Inflammatory macrophage treated with lipopolysaccharide for 1 hour (primary cell): ENCODE measurements at places on chromosomes 5 and 9.

- DNase-seq: peak; percentile 43
These were observed 117.0 kb upstream of the GNA14 start for GRCh38 chr9:77764894-77765780.

DNA sequence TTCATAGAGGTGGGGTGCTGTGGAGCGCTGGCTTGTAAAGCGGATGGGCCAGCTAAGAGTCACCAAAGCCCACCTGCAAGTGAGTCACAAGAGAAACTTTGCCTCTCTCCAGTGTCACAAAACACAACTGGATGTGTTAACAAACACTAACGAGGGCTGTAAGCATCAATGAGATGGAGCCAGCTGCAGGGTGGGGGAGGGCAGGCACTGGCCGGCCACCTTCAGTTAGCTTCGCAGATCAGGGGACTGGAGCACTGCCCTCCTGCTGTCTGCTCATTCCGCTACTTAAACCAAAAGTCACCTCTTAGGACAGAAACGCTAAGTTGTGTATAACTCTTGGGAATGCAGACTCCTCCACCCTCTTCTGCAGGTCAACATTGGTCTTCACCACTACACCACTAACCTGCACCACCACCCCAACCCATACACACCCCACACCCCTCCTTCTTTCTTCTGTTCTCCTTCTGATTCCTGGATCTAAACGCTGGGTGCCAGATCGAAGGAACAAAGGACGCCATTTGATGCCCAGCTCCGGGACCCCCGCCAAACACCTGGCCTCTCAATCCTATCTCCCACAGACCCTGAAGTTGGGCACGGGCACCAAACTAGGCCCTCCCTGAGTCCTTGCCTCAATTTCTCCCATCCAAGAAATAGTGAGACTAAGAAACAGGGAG lies 2.1 kb downstream of the ARSI start:
- DNase-seq: no peak

DNA sequence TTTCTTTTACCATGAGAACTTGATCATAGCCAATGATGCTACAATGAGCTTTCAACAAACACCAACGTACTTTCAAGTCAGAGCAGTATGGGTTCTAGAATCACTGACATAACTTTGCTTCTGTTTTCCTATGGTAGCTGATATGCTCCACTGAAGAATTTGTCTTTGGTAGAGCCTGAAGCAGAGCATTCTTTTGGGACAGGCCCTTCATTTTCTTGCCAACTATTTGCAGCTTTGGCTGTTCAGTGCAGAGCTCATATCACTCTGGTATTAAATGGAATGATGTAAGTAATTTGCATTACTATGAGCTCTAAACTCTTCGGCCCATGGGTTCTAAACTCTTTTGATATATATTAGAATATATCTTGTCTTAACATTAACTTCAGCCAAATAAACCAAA lies 51.8 kb upstream of the APC start:
- DNase-seq: no peak

- no peak for DNase-seq
These were observed 36.0 kb downstream of the FAM78A start for GRCh38 chr9:131240047-131240921.

- DNase-seq: peak; percentile 11
These were observed 674 bp downstream of the LHFPL2 start for GRCh38 chr5:78647838-78648358.

DNA sequence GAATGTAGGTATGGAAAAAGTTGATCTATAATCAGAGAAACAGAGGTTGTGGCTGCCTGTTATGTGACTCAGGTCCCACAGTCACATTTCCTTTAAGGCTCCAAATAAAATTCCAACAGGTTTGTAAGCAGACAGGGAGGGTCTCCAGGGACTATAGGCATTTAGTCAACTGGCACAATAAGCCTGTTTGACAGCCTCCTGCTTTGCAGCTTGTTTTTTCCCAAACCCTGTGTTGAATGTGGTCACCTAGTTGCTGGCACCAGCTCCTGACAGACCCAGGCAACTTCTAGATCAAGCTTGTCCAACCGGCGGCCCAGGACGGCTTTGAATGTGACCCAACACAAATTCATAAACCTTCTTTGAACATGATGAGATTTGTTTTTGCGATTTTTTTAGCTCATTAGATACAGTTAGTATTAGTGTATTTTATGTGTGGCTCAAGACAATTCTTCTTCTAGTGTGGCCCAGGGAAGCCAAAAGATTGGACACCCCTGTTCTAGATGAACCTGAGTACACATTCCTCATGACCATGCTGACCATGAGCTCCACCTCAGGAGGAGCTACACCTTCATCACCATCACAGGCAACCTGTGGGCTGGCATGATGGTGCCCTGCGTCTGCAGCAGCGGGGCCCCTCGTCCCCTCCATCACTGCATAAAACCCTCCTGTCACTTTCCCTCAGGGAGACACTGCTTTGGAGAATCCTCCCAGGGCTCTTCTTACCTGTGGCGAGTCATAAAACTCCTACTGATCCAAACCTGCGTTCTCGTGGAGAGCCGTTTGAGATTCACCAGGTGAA lies 15.7 kb upstream of the GRHPR start:
- DNase-seq: no peak

DNA sequence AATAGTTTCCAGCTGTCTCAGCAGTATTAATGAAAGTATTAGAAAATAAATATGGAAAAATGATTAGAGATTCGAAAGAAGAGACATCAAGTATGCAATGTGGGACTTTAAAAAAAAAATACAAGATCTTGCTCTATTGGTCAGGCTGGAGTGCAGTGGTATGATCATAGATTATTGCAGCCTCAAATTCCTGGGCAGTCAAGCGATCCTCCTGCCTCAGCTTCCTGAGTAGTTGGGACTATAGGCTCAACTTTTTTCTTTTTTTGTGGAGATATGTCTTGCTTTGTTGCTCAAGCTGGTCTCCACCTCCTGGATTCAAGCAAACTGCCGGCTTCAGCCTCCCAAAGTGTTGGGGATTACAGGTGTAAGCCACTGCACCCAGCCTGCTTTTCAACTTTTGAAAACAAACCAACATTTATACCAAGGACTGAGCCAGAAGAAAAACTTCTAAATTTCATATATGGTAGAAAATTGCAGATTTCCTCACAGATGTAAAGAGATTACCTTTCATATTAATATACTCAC lies 323.1 kb downstream of the ADGRV1 start:
- no peak for DNase-seq

GRCh38 chr5:35009657-35010056 lies 38.1 kb downstream of the AGXT2 start:
- no peak for DNase-seq

DNA sequence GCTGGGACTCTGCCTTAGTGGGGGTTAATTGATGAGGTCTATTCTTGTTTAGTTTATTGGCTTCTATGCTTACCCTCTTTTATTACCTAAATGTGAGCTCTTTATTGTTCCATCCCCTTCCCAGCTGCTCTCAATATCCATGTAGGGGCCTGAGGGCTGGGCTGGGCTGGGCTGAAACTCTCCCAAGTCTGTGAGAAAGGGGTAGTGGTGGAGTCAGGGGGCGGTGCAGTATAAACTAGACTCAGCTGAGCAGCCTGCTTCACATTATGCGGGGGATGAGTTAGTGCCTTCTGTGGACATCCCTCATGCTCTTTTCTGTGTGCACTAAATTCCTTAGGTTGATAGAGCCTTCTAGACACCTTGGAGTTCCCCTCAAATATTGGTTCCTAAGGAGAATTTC lies 451.8 kb upstream of the PTGER4 start:
- no peak for DNase-seq

DNA sequence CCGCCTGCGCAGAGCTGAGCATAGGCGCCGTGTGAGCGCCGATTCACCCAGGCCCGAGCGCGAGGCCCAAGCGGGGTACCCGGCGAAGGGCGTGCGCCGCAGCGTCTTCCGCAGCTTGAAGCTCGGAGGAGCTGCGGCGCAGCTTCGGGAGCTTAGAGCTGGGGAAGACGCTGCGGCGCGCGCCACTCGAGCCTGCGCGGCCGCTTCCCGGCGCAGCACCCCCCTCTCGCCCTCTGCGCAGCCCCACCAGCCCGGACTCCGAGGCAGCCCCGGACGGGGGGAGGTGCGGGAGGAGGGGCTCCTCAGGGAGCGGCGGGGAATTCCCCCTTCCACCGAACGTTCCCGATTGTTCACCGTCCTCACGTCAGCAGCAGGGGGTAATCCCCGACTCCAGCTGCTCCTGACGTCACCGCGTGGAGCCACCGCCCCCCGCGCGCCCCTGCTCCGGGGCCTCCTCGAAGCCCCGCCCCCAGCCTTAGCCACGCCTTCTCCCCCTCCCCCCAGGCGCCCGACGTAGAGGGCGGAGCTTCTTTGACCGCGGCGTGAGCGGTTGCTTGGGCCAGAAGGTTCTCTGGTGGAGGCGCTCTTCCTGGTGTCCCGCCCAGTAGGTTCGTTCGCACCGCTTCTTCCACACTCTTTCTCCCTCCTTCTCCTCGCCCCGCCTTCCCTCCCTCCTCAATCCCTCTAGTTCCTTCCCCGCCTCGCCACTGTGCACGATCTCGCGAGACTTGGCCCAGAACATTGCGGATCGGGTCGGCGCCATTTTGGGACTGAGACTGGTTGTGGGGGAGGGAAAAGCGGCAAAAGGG lies at the start of gene GPBP1:
TSS of gene GPBP1 (plus strand) at position 741 of the 809 bp plus-strand sequence. CDS start 40,072 bp downstream, outside the sequence.
- peak; percentile 99 for DNase-seq

- DNase-seq: no peak
These were observed 112.0 kb upstream of the IL12B start for GRCh38 chr5:159442206-159442850.

GRCh38 chr5:53191548-53192165 lies 82.1 kb upstream of the MOCS2 start:
- no peak for DNase-seq

GRCh38 chr5:32504989-32505596 lies 60.6 kb upstream of the ZFR start:
- DNase-seq: no peak

DNA sequence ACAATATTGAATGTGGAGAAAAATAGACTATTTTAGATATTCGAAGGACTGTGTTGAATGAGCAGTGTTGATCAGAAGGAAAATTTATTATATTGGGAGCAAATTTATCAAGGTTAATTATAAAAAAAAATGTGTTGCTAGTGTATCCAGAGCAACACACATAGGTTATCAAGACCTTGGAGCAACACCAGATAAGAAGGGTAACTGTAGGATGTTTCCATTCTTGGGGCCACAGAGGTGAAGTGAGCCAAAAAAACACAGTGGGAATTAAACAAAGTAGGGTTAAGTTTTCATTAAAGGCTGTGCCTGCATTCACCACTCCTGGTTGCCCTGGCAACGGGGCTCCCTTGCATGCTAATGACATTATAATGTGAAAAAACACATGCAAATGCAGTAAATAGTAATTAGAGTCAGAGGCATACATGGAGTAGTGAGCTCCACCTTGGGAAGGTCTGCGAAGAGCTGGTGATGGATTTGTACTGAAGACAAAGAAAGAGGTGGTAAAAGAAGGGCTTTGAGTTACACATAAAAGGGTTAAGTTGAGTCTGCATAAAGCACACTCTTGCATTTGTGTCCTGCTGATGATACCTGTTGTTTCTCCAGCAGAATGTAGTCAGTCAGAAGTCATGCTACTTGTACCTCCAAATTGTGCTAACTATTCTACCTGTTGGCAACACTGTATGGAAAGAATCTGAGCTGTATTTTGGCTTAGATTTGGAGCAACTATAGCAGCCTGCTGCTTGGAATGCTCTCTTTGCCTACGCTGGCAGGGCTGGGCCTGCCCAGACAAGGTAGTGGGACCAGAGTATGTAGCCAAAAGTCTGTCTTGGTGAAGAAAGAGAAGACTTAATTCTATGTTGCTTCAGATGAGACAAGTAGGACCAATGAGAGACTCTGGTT lies 59.6 kb downstream of the ATG10 start:
- DNase-seq: no peak

DNA sequence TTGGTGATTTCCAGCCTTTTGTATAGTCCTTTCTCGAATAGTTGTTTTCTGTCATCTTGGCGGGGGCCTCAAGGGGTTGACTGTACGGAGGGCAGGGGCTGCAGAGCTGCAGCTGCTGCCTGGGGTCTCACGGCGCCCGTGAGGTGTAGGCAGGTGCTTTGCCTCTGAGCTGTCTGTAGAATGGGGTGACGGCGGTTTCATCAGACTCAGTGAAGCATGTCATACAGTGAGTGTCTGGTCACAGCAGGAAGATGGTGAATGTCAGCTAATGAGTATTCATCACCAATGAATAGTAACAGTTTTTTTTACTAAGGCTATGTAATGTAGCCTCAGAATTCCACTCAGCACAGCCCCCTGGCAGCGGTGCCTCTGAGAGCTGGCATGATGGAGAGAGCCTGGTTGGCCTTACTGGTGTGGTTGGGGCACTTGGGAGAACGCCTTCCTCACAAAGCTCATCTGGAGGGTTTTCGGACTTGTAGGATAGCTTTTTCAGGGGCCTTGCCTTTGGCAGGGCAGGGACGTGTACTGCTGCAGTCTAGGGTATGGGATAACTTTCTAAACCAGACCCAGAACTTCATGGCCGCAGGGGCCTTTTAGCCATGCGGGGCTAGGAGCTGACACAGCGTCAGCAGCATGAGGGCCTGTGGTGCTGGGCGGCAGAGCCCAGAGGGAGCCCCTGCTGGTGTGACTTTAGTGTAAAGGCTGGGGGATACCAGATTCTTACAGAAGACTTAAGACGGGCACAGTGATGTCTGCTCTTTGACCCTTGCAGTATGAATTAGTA lies 15.0 kb downstream of the TENT4A start:
- DNase-seq: no peak

GRCh38 chr9:135524130-135524861 lies 3.1 kb downstream of the LCN1 start:
- no peak for DNase-seq

- no peak for DNase-seq
These were observed 49.7 kb downstream of the VAV2 start for GRCh38 chr9:133942206-133942975.

GRCh38 chr5:31607546-31607945 lies 31.4 kb upstream of the PDZD2 start:
- no peak for DNase-seq
